ENCODE measurements at places on chromosomes 7 and 10. TPM values are rescaled to one million over a fixed set of nuclear protein-coding genes. Genes with fewer than 3 reads are reported as not detected.
A peak's percentile ranks its signal among the peaks of the same experiment; 100 is the strongest.

DNA sequence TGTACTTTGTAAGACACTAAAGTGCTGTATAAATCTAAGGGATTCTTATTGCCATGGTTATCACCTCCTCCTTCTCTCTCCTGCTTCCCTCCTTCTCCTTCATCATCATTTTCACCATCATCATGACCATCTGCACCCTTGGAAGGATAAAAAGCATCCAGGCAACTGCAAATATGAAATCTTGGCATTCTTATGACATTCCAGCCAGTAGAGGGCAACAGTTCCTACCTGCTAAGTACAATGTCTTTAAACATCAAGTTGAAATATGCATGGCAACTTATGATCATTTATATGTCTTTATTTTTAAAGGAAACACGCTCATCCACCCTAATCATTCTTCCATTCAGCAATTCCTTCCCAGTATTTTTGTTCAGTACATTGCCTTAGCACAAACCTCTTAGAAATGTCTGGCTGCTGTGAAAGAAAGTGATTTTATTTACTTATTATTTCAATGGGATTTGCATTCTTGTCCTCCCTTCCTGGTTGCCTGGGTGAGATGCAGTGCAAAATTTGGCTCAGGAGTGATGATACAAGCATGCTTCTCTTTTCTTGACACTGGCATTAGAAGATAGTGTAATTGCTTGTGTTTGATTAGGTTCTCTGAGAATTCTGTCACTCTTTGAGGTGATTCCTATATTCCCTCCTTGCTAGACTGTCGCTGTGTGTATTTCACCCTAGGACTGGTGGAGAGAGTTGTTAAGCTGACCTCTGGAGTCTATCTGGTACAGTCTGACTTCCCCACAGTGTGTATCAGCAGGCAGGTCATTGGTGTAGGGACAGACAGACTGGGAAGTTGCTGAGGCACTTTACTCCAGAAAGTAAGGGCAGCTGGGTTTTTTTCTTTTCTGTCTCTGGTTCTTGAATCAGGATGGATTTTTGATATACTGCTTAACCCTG, 188.5 kb upstream of the BMPER start:
- H3K36me3 ChIP-seq = no peaks in the 10 kb centered on the region
- H3K27me3 ChIP-seq = no peaks in the 10 kb centered on the region
- DNase-seq = no peak
- H3K4me3 ChIP-seq = no peak overlapping the region

GRCh38 chr10:22712211-22712955, 2.0 kb downstream of the PIP4K2A start:
- no peaks in the 10 kb centered on the region for H3K27me3 ChIP-seq
- no peaks in the 10 kb centered on the region for H3K36me3 ChIP-seq
- H3K27ac ChIP-seq = peak overlapping the region; percentile 80
- DNase-seq = no peak
- H3K4me3 ChIP-seq = peak overlapping the region; percentile 88

DNA sequence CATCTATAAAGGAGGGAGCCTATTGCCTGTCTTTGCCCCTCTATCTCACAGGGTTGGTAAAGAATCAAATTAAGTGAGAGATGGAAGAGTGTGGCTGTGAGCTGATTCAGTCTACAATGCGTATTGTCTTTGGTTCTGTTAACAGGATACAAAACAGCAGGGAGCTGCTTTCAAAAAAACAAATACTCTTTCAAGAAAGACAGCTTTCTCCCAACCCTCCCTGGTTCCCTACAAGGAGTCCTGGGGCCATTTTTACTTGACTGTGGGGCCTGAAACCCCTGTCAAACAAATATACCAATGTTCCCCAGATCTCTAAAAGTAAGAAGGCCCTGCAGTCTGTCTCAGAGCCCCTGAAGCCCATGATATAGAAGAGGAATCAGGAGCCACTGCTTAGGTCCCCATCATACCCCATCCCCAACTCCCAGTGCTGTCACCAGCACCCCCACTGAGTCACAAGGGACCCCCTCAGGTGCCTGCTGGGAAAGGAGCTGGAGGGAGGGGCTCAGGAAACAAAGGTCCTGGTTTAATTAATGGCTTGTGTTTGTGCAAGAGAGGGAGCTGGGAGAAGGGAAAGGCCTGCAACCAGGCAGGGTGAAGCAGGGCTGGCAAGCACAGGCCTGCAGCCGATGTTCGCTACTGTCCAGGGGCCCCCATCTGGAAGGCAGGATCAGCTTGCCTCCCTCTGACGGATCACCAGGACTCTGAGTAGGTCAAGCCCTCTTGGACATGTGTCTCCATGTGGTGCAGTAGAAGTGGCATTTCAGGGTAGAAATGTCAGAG, 182.0 kb upstream of the GHITM start:
- H3K27me3 ChIP-seq = no peaks in the 10 kb centered on the region
- no peaks in the 10 kb centered on the region for H3K4me1 ChIP-seq
- no peak overlapping the region for H3K27ac ChIP-seq
- H3K36me3 ChIP-seq = no peaks in the 10 kb centered on the region

Gene MYH16
- total RNA-seq = not detected

Gene SEC61G
- 172 TPM for total RNA-seq
